Stimulated activated CD4-positive, alpha-beta T cell treated with anti-CD3 and anti-CD28 coated beads, Interleukin-1b, Interleukin-23, amount 100 ng/mL, for 1 hour (primary cell): ENCODE measurements at places on chromosomes 4 and X.

GRCh38 chr4:4709736-4710135 is 149.7 kb upstream of the MSX1 start:
- no peak for DNase-seq

DNA sequence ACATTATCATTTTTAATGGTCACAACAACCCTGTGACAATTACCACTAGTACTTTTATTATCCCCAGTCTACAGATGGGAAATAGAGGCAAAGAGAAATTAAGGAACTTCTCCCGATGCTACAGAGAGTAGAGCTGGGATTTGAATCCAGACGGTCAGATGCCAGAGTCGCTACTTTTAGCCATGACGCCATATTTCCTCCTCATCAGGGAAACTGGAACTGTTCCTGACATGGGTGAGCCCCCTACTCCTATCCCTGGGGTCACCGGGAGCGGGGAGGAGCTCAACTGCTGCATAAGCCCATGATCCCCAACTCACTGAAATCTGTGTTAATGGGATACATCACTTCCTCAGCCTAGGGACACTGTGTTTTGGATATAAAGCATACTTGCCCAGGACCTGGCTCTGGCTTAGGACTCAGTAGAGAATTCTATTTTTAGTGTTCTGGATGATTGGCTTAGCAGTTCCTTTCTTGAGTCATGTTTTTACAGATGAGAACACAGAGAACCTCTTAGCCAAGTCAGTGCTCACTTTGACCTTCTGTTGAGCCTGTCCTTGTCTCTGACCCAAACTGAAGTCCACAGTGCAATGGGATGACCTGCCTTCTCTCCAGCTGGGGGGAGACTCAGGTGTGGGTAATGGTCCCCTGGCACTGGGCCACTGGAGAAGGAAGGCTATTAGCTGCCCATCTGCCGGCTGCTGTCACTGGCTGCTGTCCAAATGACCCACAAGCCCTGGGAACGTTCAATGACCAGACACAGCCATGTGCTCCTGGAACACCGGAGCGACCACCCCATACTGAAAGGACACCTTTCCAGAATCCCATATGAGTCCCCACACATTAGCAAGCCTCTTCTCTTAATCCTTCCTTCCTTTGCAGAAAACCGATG is 90.8 kb upstream of the SHISA3 start:
- no peak for DNase-seq

DNA sequence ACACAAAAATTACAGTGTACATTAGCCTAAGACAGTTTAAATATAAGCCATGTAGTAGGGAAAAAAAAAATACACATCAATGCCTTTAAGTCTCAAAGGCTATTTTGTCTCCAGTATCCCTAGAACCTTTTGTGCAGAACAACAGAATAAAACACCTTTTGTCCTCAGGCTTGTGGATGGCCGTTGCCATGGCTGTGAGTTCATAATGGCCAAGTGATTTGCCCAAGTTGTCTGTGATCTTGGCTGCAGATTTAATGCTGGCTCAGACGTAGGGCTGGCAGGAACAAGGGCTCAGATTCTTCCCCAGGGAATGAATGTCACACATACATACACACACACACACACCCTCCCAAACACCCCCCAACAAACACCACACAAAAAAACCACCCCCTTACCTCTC is 25.3 kb downstream of the GPM6B start:
- no peak for DNase-seq

GRCh38 chr4:165060938-165061337 is 7.3 kb downstream of the TRIM75 start:
- DNase-seq: no peak

DNA sequence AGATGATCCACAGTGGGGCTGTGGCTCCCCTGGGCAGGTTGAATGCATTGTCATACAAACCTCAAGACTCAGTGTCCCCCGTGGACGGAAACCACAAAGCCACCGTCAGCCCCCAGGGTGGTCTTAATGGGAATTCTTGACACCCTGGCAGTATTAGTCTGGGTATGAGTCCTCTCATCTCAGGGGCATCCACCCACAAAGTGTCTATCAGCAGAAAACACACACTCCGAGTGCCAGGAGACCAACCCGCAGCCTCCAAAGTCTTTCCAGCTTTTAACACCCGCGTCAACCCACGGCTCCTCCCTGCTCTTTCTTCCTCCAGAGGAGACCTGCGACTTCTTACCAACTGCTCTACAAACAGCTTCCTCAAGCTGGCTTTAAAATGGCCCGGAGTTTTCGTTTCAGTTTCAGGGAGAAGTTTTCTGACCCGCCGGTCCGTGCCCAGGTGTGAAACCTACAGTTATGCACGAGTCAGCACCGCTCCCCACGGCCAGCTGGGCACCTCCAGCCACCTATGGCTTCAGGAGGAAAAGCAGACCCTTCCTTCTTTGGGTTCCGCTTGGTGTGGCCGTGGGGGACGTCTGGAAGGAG is 14.4 kb upstream of the ASMTL start:
- no peak for DNase-seq

GRCh38 chr4:110514889-110515479 is 39.0 kb downstream of the ENPEP start:
- no peak for DNase-seq

DNA sequence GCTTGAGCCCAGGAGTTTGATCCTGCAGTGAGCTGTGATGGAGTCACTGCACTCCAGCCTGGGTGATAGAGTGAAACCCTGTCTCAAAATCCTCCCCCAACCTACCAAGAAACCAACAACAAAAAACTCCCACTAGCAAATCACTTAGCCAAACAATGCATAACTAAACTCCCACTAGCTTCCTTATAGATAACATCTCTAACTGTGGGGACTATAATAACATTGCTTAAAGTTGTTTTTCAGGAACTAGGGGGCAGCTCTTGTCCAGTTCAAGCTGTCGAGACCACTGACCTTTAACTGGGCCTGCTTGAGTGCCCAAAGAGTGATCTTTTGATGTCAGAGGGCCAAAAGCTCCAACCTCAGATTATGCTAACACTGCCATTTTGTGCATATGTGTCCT is 81.7 kb downstream of the FREM3 start:
- DNase-seq: no peak

- no peak for DNase-seq
Measured at GRCh38 chr4:150773729-150774449, 191.9 kb downstream of the MAB21L2 start.

GRCh38 chr4:1261107-1261928 is 12.4 kb upstream of the CTBP1 start:
- no peak for DNase-seq

DNA sequence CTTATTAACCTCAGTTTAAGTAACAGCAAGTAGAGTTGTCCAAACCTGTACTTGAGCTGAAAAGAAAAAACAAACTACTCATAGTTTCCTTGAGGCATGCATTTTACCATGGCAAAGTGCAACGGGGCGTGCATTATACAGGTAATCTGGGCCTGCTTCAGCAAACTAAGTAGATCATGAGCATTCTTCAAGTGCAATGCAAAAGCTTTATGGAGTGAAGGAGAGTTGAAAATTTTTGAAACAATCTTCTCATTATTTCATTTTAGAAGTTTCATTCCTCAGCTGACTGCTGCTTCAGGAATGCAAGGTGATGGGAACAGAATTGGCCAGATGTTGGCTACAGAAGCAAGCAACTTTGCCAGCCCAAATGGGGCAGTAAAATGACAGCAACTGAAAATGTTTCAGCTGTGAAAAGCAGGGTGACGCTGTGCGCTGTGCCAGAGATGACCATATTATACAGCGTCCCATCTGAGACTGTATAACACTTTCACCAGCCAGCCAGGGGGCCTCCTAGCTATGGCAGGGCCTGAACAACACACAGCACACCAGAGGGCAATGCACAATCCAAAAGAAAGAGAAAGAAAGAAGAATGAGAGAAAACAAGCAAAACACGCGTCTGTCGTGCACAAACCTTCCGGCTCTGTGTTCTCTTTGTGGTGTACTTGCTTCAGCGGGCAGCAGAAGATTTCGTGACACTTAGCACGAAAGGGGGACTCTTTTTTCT is 145.5 kb upstream of the FGF13 start:
- DNase-seq: no peak

GRCh38 chr4:93719552-93719951 is 109.0 kb upstream of the ATOH1 start:
- no peak for DNase-seq

DNA sequence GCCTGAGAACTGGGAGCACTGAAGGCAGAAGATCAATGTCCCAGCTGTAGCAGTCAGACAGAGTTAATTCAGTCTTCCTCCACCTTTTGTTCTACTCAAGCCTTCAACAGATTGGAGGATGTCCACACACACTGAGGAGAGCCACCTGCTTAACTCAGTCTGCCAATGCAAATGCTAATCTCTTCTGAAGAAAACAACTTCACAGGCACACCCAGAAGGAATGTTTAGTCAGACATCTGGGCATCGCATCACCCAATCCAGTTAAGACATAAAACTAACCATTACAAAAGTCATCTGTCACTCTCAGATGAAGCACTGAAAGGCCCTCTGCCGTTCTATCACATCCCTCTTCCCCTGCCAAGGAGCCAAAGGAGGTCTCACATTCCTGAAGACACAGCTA is 173.7 kb downstream of the CENPC start:
- no peak for DNase-seq

GRCh38 chrX:13911586-13911985 is 94.7 kb upstream of the GPM6B start:
- DNase-seq: no peak

- no peak for DNase-seq
Measured at GRCh38 chrX:3963980-3964379, 250.5 kb upstream of the PRKX start.

DNA sequence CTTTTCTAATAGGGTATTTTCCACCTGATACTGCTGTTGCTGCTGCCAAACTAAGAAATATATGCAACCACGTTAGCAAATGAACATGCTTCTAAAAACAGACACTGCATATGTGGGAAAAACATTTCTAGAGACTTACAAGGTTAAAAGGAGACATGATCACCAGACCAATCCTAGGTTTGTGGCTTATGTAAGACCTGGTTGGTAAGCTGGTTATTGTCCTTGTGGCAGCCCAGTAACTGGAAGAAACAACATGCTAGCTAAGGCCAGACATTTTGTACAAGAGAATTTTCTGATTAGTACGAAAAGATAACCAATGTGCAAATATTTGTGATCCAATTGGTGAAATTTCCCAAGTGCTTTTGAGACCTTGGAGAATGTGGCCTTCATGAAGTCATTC is 112.0 kb downstream of the AFF2 start:
- DNase-seq: no peak

- DNase-seq: no peak
Measured at GRCh38 chr4:7429069-7429416, 5.7 kb downstream of the PSAPL1 start.

GRCh38 chr4:53098681-53099121 is 236.6 kb downstream of the RASL11B start:
- DNase-seq: no peak

GRCh38 chrX:22325096-22325495 is 52.4 kb downstream of the CBLL2 start:
- no peak for DNase-seq

- DNase-seq: no peak
Measured at GRCh38 chr4:103721251-103721650, 1.5 kb upstream of the TACR3 start.

GRCh38 chrX:7088968-7089615 is 58.4 kb upstream of the STS start:
- DNase-seq: no peak

- no peak for DNase-seq
Measured at GRCh38 chrX:107683124-107683895, 55.0 kb downstream of the PRPS1 start.

DNA sequence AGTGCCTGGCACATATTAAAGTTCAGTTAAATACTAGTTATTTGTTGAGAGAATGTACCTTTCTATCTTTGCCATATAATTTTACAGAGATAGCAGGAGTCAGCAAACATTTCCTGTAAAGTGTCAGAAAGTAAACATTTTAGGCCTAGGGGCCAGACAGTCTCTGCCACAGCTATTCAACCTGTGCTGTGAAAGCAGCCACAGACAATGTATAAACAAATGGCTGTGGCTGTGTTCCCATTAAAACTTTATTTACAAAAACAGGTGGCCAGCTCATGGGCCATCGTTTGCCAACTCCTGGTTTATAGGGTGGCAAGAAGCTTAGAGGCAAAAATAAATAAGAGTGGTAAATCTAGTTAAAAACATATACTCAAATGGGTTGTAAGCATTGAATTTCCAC is 34.0 kb upstream of the BRS3 start:
- DNase-seq: no peak
